NCI-H187 (cell line): ENCODE measurements at places on chromosomes 1 and 21.

DNA sequence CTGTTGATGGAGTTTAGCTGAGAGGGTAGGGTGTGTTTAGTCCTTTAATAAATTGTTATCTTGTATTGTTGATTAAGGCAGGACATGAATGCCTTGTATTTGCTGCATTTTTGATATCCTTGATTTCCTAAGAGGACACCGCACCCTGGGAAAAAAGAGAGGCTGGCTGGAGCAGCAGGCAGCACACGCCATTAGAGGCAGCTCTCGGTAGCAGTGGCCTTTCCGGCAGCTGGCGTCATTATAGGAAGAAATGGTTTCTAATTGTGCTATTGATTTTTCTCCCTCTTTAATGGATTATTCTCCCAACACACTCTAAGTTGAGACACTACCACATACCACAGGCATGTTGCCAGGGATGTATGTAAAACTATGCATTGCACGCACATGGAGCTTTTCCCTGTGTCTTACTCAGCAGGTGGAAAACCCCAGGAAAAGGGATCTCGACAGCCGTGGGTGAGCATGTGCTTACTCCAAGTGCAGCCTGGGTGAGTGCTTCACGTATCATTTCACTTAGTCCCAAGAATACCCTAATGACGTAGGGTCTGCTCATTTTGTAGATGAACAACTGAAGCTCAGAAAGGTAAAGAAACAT, 440.4 kb upstream of the RUNX1 start:
- DNase-seq: no peak

- no peak for DNase-seq
These were observed 35.6 kb upstream of the MGST3 start for GRCh38 chr1:165595246-165595938.

- DNase-seq: no peak
These were observed 22.9 kb downstream of the CBR1 start for GRCh38 chr21:36092681-36093080.

DNA sequence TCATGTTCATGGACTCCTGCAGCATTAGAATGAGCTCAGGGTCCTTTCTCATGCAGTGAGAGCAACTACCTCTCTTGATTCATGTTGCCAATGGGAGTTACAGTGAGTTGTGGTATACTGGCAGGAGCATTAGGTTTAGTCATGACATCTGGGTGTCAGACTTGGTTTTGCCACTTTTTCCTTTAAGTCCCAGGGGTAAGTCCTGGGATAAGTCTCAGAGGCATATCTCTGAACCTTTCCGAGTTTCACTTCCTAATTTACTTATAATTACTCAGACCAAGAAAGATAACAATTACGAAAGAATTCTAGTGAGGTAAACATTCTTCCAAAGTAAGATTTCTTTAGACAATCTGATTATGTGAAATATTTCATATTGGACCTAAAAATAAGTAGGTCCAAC, 606.0 kb downstream of the SMYD3 start:
- DNase-seq: no peak

DNA sequence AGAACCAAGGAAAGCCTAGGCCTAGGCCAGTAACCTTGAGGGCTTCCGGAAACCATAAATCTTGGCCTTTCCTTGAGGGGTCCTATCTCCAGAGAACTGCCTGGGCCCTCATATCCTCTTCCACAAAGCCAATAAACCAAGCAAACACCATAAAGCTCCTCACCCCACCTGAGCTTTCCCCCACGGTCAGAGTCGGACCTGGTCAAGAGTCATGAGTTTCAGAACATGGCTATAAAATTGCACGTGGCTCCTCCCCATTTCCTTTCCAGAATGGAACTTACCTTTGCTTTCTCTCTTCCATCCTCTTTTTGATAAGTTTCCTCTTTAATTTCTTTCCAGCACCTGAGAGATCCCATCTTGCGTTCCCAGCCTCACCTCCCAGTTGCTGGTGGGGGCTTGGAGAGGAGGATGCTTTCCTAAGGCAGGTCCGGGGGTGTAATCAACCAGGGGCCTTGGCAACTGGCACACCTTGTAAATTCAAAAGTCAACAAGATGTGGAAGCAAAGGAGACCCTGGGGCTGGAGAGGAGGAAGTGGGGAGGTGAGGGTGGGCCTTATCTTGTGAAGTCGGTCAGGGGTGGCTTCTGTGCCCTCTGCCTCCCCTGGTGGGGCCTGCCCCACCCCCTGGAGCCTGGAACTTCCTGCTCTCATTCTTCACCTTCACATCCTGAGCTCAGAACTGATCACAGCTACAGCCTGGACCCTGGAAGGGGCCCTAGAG, 259.9 kb downstream of the FOXD2 start:
- DNase-seq: no peak
